Cardiac fibroblast (primary cell): ENCODE measurements at places on chromosomes 2 and 18.

- no peak for DNase-seq
These were observed 35.2 kb downstream of the SP140L start for GRCh38 chr2:230362030-230362691.

DNA sequence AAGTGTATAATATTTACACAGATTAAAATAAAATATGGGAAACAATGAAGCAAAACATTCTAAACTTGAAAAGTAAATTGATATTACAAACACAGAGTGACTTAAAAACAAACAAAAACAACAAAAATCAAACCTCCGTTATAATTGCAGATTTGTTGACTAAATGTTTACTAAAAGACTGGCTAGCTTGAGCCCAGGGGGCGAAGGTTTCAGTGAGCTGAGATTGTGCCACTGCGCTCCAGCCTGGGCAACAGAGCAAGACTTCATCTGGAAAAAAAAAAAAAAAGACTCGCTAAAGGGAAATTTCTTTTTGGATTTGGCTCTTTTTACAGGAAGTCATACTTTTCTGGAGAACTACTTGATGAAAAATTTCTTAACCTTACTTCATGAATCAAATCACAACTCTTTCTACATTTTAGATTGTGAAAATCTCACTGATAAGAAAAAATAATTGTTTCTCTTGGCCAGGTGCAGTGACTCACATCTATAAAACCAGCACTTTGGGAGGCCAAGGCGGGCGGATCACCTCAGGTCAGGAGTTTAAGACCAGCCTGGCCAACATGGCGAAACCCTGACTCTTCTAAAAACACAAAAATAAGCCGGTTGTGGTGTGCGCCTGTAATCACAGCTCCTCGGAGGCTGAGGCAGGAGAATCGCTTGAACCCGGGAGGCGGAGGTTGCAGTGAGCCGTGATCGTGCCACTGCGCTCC lies 9.7 kb downstream of the TFPI start:
- no peak for DNase-seq

DNA sequence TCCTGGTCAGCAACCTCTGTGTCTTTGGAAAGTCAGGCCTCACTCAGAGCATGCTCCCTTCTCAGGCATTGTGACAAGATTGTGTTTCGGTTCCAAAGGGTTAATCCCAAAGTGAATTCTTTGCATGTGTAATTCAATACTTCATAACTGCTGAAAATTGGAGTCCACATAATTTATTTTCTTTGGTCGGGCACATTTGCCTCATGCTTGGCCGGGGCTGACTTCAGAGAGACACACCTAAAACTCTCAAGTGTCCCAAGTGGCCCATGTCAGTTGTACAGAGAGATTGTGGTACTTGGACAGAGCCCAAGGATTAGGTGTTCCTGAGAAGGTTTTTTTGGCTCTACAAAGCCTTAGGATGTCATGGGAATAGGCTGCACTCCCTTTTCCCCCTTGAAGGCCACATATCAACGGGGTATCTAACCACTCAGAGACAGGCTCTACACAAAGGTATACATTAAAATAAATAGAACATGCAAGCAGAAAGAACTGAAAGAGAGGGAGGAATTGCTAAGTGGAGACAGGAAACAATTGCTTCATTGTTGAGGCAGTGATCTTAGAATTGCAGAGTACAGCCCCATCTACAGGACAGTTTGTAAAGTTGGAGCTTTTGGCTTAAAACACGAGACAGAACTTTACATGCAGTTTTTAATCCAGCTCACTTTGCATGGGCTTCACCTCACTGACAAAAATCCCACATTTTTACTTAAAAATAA lies 1232.3 kb upstream of the ZEB2 start:
- peak; percentile 93 for DNase-seq

DNA sequence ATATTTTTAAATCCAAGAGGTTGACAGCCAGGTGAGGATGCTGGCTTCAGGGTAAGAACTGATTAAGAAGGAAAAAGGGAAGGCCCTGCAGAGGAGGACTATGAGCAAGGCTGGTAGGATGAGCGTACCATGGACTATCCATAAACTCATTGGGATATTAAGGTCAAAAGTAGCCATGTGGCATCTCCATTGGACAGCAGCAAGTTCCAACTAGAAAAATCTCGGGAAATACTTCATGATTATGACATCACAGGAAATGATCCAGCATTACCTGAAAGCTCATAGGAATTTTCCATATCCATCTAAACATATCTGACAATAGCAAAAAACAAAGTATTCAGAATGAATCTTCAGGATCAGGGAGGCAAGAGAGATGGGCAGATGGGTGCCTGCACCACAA lies 34.2 kb downstream of the TGFA start:
- DNase-seq, result no peak

DNA sequence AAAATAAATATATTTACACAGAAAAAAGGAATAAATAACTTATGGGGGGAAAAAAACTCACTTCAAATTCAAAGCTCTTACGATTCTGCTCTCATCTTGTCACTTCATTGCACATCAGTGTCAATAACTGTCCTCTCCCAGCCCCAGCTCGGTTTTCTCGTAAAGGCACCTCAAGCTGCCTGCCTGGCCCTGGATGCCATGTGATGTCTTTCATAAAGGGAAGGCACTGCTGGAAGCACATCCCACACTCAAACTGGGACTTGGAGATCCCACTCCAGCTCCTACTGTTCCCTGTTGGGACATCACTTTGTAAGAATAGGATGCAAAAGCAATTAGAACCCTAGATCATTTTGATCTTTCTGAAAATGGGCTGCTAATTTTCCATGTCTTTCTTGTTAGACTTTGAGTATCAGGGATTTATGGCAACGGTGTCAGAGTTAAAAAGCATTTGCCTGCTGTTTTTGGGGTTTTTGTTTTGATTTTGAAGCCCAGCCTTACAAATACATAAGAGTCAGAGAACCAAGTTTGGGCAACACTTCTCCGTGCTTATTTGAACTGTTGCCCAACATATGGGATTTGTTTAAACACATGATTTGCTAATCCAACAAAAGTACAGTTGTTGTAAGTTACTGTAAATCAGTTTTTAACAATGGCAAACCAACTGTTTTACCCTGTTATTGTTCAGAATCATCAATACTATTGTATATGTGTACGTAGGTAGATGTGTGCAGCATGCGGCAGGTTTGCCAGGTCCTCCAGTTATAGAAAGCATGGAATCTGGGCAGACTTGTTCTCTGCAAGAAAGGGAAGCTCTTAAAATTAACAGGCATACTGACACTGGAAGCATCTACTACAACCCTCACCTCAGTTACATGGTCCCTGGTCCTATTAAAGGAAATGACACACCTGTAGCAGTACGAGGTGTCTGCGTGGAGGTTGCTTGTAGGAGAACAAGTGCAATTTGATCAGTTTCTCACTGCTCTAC lies 20.6 kb downstream of the SERTAD2 start:
- DNase-seq, result peak; percentile 9

DNA sequence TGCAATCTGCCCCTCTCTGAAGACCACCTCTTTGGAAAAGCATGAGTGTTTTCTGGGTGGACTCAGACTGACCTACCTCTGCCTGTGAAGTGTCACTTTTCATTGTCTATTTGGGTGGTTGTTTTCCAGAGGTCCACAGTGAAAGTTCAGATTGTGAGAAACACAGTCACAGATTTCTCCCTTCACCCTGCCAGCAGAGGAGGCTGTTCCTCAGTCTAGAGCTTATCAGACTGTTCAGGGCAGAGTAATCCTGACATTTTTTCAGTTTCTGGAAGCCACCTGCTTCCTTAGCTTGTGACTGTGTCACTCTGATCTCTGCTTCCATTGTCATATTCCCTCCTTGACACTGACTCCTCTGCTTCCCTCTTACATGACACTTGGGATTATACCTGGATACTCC lies 55.4 kb upstream of the RMP24 start:
- no peak for DNase-seq

DNA sequence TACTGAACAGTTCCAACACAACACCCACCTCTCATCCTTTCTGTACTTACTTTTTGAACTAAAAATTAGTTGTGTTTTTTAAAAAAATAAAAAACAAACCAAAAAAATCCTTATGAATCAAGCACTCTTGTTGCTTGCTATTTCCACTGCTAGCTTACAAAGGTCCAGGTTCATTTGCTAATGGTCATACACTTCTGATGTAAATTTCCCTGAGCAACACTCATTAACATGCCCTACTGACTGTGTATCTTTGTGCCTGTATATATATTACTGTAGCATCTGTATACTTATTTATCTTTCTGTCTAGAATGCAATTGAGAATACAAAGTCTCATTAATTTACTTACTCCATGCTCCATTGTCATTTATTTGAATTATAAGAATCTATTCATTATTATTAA lies 30.3 kb upstream of the IKZF2 start:
- no peak for DNase-seq

- DNase-seq, result no peak
These were observed 143.8 kb downstream of the EXOC6B start for GRCh38 chr2:72682061-72682460.

DNA sequence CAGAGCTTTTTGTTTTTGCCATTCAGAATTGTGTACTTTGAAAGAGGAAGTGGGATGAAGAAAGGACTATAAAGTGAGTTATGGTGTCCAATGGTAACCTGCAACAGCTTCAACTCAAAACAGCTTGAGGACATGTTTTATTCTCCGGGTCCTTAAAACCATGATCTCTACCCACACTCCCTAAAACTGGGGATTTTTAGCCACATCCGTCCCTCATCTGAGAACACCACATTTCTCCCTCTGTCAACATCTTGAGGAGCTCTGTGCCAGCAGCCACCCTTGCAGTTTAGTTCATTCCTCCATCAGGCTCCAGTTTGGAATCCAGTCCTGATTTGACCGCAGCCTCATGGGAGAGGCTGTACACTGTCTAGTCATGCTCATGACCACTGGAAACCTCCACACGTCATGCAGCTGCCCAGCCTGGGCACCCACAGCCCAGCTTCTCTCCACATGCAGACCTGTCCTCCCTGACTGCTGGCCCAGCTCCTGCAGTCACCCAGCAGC lies 62.6 kb downstream of the C18orf63 start:
- DNase-seq, result peak; percentile 5

GRCh38 chr18:10453261-10453805 lies 1.1 kb upstream of the APCDD1 start:
- DNase-seq, result peak; percentile 58

DNA sequence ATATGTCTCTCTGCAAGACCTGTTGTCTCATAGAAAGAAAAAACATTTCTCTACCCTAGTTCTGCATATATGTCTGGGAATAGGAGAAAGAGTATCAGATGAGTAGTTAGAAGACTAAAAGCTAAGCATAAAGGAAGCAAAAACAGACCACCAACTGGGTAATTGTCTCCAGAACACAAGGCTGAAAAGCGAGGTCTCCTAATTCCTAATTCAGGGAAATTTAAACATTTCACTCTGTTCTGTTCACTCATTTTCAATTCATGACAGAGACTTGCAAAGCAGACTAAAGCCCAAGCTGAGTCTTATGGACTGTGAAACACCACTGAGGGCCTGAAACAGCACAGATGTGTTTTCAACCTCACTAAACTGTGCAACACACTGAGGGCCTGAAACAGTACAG lies 224.4 kb upstream of the TMEM200C start:
- no peak for DNase-seq

GRCh38 chr2:240200230-240201051 lies 60.0 kb upstream of the OTOS start:
- peak; percentile 41 for DNase-seq

DNA sequence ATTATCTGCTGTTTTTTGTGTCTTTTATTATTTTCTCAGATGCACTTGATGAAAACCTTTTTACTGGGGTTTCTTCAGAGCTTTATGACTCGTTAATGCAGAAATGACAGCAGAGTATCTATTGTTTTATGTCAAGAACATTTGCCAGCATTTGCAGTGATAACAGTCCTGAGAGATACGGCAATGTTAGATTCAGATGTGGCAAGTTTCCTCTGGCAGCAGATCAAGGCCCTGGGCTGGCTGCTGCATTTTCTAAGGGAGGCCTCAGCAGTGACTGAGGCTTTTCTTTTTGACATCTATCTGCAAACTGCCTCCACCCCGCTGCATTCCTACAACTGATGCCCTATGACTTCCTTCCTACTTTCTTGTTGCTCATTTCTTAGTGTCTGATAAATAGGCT lies 40.2 kb downstream of the EFEMP1 start:
- DNase-seq, result peak; percentile 83

GRCh38 chr2:159071190-159071915 lies 102.9 kb downstream of the TANC1 start:
- peak; percentile 46 for DNase-seq

- DNase-seq, result no peak
These were observed 11.1 kb downstream of the RAB3GAP1 start for GRCh38 chr2:135063210-135063609.

DNA sequence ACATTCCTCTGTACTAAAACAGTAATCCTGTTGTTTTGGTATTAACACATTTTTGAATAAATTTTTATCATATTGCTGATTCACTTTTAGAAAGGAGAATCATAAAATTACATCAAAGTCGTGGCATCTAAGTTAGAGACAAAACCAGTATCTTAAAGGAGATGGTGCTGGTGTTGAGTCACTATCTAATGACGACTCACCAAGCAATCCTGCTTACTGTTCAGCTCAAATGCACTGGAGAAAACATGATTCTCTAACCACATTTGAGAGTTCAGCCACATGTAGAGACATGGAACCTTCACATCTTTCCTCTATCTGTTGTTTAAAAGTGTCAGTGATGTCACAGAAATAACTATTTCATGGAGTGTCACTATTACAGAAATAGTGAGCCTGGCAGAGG lies 473.8 kb downstream of the TGIF1 start:
- peak; percentile 25 for DNase-seq

GRCh38 chr18:59885579-59886163 lies 14.1 kb upstream of the PMAIP1 start:
- DNase-seq, result peak; percentile 87

DNA sequence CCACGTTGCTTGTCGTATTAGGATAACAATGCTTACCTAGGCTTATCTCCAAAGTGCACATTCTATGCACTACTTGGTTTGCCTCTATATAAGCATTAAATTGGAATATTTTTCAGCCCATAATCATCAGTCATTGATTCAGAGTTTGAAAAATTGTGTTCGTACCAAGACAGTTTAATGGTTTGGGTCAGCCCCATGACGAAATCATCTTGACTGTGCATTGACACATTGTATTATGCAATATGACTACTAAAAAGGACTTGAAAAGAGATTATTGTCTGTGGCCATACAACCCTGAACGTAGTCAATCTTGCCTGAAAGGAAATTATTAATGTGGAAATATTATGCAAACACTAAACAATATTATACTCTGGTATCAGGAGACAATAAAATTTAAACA lies 141.3 kb downstream of the EML6 start:
- DNase-seq, result no peak

DNA sequence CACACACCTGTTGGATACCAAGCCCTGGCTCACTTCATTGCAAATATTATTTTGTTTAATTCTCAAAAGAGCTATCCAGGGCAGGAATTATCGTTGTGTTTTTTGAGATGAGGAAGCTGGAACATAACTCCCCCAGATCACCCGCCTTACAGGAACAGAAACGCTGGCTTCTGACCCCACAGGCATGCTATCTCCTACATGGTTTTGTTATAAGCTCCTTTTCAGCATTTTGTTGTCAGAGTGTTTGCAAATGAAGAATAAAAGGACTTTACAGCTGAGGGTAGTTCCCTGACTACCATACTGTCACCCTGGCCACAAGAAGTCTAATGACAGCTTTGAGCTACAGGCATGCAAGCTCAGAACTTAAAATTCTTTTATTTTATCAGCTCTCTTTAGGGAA lies 62.0 kb upstream of the MRPS9 start:
- DNase-seq, result no peak
